Stimulated activated CD4-positive, alpha-beta T cell treated with anti-CD3 and anti-CD28 coated beads, Interleukin-15, amount 100 ng/mL, for 1 hour (primary cell): ENCODE measurements at places on chromosomes 11 and 22.

DNA sequence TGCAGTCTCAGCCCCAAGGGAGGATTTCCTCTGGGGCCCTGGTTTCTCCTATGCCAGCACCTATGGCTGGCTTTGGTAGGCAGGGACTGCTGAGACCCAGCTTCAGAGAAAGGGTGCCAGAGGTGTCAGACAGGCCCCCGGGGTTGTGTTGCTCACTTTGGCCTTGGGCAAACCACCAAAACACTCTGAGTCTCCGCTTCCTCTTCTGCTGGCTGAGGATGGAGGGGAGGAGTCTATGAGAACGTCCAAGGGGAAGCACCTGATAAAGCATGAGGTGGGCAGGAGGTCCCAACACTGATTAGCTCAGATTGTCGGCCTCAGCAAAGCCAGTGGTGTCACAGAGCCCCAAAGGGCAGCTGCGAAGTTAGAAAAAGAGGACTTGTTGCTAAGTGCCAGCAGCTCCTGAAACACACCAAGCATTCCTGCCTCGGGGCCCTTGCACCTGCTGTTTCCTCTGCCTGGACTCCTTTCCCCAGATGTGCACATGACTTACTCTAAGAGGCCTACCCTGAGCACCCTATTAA, 10.5 kb downstream of the SMTNL1 start:
- no peak for DNase-seq

DNA sequence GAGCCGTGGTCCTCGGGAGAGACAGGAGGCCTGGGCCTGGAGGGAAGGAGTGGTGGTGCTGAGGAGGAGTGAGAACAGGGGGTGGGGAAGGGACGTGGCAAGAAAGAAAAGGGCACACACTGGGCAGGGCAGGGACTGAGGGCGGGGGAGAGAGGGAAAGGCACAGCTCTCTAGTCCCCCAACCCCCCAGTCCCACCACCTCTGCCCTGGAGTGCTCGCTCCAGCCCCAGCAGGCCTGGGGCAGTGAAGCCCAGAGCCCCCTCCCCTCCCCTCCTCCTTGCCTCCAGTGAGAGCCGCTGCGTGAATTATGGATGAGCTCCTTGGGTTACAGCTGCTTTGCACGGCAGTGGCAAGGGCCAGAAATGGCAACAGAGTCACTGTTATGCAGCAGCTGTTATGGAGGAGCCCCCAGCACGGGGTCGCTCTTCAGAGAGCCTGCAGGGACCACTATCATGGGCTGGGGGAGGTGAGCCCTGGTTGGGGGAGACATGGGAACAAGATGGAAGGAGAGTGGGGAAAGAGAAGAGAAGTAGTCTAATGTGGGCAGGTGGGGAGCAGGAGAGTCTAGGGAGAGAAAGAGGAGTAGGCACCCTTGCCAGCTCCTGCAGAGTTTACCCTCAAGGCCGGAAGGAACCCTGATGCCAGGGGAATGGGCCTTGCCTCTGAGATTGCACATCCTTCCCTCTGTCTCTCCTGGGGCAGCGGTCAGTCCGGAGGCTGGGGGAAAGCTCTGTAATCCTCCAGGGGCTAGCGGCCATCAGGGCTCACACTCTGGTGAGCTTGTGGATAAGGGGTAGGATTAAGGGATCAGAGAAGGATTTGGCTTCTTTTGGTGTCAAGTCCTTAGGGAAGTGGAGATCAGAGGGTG, 3.6 kb downstream of the RTN4RL2 start:
- no peak for DNase-seq

GRCh38 chr22:50691521-50691920, 18.9 kb downstream of the SHANK3 start:
- no peak for DNase-seq

DNA sequence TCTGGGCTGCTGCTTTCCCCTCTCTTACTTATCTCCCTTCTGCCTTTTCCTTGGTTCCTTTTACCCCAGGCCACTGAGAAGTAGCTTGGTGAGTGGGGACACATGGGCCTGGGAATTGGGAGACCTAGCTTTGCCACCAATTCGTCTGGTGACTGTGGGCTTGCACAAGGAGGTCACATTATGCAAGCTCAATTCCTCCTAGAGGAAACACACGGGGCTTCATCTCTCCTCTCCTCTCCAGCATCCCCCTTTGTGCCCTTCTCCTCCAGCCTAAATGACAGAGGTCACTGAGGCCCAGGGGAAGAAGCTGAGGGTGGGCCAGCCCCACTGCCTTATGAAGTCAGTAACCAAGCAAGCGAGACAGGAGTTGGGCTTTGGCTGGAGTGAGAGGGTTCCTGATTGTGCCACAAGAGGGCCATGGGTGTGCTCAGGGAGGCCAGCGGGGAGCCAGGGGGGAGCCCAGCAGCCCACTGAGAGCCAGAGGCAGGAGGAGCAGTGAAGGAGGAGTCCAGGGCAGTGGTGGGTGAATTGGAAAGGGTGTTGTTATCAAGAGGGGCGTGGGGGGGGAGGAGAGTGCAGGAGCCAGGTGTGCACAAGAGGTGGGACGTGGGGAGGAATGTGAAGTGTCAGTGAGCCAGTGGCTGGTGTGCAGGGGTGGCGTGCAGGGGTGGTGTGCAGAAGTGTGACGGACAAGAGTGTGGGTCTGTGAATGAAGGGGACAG, 2.0 kb downstream of the CLCF1 start:
- no peak for DNase-seq

DNA sequence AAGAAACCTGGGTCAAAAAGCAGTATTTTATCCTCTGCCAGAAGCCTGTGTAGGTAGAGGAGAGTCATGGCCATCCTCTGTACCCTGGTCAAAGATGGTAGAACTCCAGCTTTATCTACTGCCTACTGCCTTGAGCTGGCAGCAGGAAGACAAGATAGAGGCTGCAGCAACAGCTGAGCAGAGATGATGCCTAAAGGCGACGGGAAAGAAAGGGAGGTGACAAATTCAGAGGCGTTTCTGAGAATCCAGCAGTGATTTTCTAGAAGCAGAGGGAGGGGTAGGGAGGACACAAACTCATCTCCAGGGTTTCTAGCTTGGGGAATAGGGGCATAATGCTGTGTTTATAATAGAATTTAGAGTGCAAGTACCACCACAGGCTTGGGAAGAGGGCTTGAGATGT, 15.5 kb upstream of the C1QTNF4 start:
- no peak for DNase-seq
